Fibroblast of pulmonary artery (primary cell): ENCODE measurements at places on chromosomes 13 and 19.
A peak's percentile ranks its signal among the peaks of the same experiment; 100 is the strongest.

- no peak for DNase-seq
These were observed 78.9 kb downstream of the RXFP2 start for GRCh38 chr13:31818236-31818635.

DNA sequence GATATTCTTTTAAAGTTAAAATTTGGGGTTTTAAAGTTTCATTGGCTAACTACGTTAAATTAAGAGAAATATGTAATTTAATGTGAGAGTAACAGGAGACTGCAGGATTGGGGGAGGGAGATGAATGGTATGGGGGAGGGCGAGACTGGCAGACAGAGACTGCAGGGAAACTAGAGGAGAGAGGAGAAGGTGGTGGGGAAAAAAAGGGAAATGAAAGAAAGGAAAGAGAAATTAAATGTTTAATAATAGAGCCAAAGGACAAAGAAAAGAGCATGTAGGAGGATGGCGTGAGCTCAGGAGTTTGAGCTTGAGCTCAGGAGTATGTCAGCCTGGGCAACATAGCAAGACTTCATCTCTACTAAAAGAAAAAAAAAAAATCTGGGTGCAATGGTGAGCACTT lies 115.9 kb downstream of the RFC3 start:
- no peak for DNase-seq

- DNase-seq, result no peak
These were observed 993 bp downstream of the FUT6 start for GRCh38 chr19:5838353-5839064.

- no peak for DNase-seq
These were observed 244.2 kb downstream of the TEX29 start for GRCh38 chr13:111564606-111565005.

DNA sequence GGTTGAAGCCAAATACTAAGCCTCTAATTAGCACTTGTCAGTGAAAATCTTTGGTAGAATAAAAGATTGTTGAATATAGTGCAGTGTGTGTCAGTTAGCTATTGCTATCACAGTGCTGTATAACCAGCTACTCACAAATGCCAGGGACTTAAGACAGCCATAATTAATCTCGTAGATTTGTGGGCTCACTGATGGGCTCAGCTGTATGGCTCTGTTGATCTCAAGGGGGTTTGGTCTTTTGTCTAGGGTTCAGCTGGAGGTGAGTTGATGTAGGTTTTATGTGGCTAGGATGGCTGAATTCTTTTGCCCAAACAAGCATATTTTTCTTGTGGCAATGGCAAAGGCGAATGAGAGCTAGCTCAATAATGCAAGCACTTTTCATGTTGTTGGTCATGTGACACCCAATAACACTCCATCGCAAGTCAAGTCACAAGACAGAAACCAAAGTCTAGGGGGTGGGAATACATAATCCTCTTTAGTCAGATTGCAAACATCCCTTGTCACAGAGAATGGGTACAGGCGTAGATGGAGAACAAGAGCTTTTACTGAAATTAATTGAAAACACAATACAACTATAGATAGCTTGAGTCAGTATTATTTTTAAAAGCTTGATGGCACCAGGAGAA lies 121.7 kb upstream of the EDNRB start:
- no peak for DNase-seq

- DNase-seq, result no peak
These were observed 10.8 kb downstream of the CLEC4M start for GRCh38 chr19:7773841-7774240.

- DNase-seq, result no peak
These were observed 1.0 kb downstream of the IRF2BP1 start for GRCh38 chr19:45884682-45885555.

DNA sequence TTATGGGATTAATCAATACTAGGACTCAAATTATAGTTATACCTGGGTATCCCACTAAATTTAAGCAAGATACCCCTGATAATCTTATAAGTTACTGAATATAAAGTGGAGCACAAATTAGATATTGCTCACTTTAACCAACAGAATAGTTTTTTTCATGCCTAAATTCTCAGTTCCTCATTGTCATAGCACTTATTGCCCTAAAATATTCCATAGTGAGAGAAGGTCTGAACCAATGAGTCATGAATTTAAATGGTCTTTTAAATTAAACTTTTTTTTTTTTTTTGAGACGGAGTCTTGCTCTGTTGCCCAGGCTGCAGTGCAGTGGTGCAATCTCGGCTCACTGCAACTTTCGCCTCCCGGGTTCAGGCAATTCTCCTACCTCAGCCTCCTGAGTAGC lies 42.4 kb downstream of the ZNF136 start:
- DNase-seq, result no peak

DNA sequence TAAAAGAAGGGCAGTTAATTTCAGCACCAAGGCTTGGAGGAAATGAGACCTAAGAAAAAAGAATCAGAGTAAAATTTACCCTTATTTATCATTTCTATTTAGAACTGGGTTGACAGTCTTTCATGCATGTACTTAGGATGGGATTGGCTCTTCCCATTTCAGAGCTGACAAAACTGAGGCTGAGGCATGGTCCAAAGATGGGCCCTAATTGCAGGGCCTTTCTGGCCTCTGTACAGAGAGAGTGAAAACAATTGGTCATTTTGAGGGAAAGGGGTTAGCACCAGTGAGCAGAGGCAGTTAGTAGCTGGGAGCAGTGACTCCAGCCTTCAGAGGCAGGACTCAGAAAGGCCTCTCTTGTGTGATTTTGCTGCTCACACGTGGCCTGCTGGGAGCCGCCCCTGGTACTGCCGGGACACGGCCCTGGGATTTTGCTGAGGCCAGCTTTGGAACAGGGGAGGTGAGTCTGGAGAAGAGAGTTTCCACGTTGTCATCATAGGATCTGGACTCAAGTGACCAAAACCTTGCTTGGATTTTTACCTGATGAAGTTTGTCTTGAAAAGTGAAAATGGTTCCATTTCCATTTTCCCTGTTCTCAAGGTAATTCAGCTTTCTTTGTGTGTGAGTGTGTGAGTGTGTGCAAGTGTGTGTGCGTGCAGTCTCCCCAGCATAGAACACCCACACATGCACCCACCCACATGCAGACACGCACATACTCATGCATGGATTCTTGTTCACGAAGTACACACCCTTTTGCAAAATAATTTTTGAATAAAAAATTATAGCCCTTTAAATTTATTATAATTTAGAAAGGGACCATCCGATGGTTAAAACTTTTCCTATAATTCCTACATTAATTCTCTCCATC lies at the start of gene ZNF536:
ZNF536 (plus strand) TSS at position 425 of the 865 bp plus-strand sequence. CDS start 71,179 bp downstream, outside the sequence.
- no peak for DNase-seq

GRCh38 chr13:46553521-46553885 lies 533 bp downstream of the LRCH1 start:
- DNase-seq, result no peak

DNA sequence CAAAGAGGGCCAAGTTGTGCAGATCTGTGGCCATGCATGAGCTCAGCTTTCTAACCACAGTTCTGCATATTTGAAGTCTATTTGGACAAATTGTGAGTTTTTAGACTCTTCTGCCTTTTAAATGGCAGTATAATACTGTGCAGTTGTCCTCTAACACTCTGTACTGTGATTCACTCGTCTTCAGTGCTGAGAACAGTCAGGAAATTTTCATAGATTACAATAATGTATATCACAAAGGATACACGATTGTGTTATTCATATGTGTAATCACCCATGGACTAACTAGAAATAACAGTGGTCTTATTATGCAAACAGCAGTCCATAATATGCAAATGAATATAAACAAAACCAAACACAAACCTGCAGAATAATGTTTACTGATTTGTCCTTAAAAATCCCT lies 259.1 kb downstream of the PCDH9 start:
- no peak for DNase-seq

- no peak for DNase-seq
These were observed 252.8 kb downstream of the B3GLCT start for GRCh38 chr13:31452525-31452924.

DNA sequence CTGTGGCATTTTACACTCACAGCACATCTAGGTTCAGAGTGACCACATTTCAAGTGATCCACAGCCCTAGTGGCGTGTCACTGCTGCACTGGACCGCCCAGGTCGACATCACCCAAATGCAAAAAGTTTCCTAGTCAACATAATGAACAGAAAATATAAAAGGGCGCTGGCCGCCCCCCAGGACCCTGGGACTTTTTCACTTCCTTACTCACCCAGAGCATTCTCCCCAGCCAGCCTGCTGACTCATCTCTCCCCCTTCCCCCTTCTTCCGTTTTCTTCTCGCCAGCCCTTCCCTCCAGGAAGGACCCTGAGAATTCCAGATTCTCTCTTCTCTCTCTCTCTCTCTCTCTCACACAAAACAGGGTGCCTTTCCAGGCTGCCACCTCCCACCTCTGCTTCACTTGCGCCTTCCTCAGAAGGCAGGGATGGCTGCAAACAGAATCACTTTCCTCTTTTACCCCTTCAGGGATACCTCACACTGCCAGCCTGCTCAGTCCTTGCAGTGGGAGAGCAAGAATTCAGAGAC lies 21.0 kb upstream of the GRWD1 start:
- peak; percentile 71 for DNase-seq

- no peak for DNase-seq
These were observed 82.5 kb downstream of the KCTD15 start for GRCh38 chr19:33878910-33879810.

DNA sequence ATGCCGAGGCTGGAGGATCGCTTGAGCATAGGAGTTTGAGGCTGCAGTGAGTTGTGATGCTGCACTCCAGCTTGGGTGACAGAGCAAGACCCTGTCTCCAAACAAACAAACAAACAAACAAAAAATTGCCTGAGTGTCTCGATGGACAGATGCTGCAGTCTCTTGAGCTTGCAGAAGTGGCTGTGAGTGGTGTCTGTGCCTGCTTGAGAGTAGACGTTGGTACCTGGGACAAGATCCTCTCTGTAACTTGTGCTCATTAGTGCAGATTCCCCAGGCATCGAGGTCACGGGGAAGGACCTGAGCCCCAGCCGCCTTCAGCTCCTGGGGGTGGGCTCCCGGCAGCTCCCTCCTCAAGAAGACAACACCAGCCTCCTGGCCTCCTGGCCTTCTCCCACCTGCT lies 8.6 kb upstream of the C5AR2 start:
- no peak for DNase-seq
